Regular cardiac myocyte (primary cell): ENCODE measurements at places on chromosomes 1 and 21. TPM values are rescaled to one million over a fixed set of nuclear protein-coding genes. Genes with fewer than 3 reads are reported as not detected.

Gene RRP1
- 13.8 and 24.0 TPM in 2 replicates for total RNA-seq

Gene TAF13
- 172 and 389 TPM in 2 replicates for total RNA-seq

Gene DNAJC8
- 56.7 and 90.1 TPM in 2 replicates for total RNA-seq

Gene ICOSLG
- total RNA-seq: 0.19 and 0.85 TPM in 2 replicates

Gene BARHL2
- not detected in 2 replicates for total RNA-seq

Gene FCRL2
- not detected in 2 replicates for total RNA-seq

Gene SLC19A2
- total RNA-seq: 8.1 and 16.9 TPM in 2 replicates

Gene HRNR
- not detected in 2 replicates for total RNA-seq

Gene LCA5L
- 1.4 and 1.5 TPM in 2 replicates for total RNA-seq

Gene ADAMTS5
- total RNA-seq: 3.8 and 5.1 TPM in 2 replicates

Gene SLAMF7
- not detected in 2 replicates for total RNA-seq

Gene SPRR4
- total RNA-seq: not detected in 2 replicates

Gene ZRANB2
- 40.9 and 66.5 TPM in 2 replicates for total RNA-seq

Gene S100A1
- not detected in 2 replicates for total RNA-seq

Gene GATAD2B
- total RNA-seq: 2.5 and 3.1 TPM in 2 replicates

Gene USP24
- 29.6 and 34.7 TPM in 2 replicates for total RNA-seq

Gene FAM43B
- total RNA-seq: 0.28 TPM in 1 of 2 replicates, not detected in the other

Gene TTC39A
- total RNA-seq: 0.85 and 1.5 TPM in 2 replicates

Gene HNRNPCL4
- not detected in 2 replicates for total RNA-seq

Gene TCHH
- under 0.01 TPM in 1 of 2 replicates, not detected in the other for total RNA-seq

Gene AMY1A
- not detected in 2 replicates for total RNA-seq

Gene PCSK9
- total RNA-seq: 0.19 and 0.28 TPM in 2 replicates

Gene CEP170
- total RNA-seq: 114 and 212 TPM in 2 replicates
